Stimulated activated CD8-positive, alpha-beta memory T cell treated with anti-CD3 and anti-CD28 coated beads, Interleukin-7, amount 100 ng/mL, for 1 hour (primary cell): ENCODE measurements at places on chromosomes 7 and 10.

- no peak for DNase-seq
These were observed 166.0 kb upstream of the CDCA7L start for GRCh38 chr7:22111661-22112060.

- DNase-seq: no peak
These were observed 202.2 kb downstream of the ZEB1 start for GRCh38 chr10:31520986-31521831.

DNA sequence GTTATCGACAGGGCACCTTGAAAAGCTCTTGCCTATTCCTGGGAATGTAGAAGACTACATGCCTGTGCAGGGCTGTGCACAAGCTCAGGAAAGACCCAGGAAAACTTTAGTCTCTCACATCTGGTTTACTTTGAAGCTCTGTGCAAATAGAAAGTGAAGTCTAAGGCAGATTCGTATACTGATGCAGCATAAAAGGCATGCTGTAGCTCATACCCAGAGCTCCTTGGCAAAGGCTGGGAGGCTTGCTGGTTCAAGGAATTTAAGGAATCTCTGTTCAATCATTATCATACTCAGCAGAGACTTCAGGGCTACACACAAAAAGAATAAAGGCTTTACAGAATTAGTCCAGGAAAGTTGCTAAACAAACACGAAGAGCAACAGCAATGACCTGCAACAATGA is 192.0 kb downstream of the OTUD1 start:
- no peak for DNase-seq

DNA sequence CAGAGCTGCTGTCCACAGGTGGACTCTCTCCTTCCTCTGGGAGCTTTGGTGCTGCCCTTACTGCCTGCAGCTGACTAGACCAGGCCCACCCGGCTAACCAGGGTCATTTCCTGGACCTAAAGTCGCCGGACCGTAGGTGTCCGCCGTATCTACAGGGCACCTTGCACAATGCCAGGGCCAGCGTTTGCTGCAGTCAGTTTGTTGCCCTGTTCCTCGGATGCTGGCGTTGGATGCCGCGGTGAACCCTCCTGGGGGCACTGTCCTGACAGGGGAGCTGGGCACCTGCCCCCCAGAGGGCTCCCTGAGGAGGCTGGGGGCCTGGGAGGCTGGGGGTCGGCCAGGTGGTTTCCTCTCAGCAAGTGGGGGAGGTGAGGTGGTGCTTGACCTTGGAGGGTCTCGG is 96.6 kb downstream of the UNCX start:
- DNase-seq: no peak

DNA sequence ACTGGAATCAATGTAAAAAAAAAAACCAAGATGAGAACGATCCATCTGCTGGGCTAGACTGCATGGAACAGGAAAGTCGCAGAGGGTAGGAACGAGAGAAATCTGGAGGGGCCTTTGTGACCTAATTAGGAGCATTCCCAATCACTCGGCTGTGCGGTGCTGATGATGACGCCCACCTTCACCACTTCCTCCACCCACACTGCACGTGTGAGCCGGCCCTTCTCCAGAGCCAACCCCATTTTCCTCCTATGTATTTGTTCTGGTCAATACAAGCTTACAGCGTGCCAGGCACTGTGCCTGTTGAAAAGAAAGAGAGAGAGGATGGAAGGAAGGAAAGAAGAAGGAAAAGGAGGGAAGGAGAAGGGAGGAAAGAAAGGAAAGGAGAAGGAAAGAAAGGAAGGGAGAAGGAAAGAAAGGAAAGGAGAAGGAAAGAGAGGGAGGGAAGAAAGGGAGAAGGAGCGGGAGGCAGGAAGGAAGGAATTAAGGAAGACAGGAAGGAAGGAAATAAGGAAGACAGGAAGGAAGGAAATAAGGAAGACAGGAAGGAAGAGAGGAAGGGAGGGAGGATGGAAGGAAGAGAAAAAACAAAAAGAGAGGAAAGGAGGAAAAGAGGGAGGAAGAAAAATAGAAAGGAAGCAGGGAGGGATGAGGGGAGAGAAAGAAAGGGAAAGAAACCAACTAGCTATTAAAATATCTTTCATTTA is 35.5 kb upstream of the PTF1A start:
- DNase-seq: no peak

- DNase-seq: no peak
These were observed 54.8 kb downstream of the DYNC2I1 start for GRCh38 chr7:158911145-158911544.

- no peak for DNase-seq
These were observed 191.8 kb upstream of the CXCL12 start for GRCh38 chr10:44576702-44577191.

DNA sequence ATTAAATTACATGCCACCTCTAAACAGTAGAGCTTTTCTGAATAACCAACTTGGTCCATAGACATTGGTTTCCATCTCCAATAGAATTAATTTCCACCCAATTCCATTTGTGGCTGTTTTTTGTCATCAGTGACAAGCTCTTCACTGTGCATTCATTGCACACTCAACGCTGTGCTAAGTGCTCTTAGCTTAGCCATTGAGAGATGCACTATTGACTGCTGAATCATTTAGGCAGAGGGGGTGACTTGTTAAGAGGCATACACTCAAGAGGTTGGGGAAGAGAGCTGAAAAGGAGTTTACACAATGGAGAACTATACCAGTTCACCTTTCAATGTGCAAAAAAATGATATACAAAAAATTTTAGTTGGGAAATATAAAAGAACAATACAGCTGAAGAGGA is 31.9 kb upstream of the CBLL1 start:
- DNase-seq: no peak

DNA sequence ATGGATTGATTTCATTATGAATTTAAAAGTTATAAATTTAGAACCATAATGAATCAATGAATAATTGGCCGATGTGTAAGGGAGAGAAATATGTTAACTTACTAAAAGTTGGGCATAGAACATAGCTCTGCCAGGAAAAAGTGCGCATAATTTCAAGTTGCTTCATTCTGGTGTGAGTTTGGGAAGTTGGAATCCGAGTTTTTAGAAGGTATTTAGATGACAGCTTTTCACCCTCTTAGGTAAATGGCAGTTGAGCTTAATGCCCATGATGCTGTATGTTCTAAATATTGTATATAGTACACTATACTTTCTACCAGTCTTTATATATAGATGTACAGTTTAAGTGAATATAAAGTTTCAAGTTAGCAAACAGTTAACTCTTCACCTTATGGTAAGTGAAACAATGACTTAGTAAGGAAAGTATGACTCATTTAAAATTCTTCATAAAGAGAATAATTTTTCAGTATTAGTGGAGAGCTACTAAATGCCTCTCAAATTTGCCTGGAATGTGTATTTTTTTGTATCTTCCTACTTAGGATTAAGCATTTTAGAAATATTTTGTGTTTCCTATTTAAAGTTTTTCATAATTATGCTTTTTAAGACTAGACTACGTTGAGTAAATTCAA is 1.6 kb downstream of the C1GALT1 start:
- DNase-seq: no peak

- DNase-seq: no peak
These were observed 125.9 kb upstream of the PPIF start for GRCh38 chr10:79221110-79222051.

- DNase-seq: no peak
These were observed 66.4 kb downstream of the MYL10 start for GRCh38 chr7:101562531-101563197.

- DNase-seq: no peak
These were observed 228.6 kb downstream of the GLRX3 start for GRCh38 chr10:130364631-130365411.

DNA sequence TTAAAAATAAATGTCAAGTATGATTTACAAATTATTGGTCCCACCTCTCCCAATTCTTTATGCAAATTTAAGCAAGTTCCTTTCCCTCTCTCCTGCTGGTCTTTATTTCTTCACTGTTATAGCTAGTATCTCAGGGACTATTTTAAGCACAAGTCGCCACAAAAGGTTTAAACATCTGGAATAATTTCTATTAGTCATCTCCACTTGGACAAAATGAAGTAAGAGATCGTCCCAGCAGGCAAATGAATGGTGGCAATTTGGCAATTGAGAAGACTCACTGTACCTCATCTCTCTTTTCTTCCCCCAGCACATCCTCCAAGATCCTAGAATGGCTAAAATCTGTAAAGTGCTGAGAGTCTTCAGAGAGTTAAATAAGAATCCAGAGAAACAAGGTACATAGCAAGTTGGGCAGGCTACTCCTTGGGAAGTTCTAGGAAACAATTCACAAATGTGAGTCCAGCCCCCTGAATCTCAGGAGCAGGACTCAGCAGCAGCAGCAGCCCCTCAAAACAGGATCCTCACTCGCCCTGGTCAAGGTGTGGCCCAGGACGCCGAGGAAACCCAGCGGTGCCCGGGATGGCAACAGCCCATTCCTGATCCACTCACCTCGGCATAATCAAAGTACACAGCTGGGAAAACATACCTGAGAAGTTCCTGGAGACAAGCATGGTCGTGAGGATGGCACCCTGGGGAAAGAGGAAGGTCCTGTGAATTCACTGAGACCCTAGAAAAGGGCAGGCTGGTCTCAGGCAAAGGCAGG is 30.3 kb upstream of the NDST2 start:
- no peak for DNase-seq

DNA sequence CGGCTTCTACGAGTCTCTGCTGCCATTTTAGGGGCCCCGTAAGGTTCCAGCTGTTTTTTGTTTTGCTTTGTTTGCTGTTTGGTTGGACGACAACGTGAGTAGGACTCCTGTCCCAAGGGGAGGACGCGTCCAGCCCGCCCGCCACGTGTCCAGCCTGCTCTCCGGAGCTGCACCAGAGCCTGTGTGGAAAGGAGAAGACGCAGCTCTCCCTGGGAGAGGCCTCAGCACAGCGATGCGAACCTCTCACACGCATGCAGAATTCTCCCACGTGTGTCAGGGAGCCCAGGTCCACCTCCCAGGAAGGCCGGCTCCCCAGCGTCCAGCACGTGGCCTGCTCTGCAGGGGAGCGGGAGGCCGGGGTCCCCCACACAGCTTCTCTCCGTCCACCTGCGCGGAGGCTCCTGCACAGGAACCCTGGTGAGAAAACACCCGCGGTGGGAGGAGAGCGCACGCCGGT is 36.4 kb upstream of the DNAJB6 start:
- DNase-seq: no peak

GRCh38 chr7:79341902-79342301 is 111.6 kb downstream of the MAGI2 start:
- DNase-seq: no peak

DNA sequence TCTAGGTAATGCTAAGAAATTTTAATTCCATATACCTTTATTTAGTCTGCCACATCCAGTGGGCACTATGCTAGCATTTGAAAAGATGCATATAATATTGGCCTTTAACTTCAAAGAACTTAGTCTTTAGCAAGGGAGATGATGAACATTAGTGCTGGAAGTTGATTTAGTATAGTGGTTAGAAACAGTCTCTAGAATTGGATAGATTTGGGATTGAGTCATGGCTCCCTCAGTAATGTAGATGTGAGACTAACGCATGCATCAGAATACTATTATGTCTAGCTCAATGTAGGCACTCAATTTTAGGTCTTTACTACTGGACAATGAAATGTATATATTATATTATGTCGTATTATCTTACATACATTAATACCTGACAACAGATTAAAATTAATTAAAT is 5.8 kb downstream of the DKK1 start:
- no peak for DNase-seq

- no peak for DNase-seq
These were observed 446.3 kb upstream of the POT1 start for GRCh38 chr7:125375942-125376341.

DNA sequence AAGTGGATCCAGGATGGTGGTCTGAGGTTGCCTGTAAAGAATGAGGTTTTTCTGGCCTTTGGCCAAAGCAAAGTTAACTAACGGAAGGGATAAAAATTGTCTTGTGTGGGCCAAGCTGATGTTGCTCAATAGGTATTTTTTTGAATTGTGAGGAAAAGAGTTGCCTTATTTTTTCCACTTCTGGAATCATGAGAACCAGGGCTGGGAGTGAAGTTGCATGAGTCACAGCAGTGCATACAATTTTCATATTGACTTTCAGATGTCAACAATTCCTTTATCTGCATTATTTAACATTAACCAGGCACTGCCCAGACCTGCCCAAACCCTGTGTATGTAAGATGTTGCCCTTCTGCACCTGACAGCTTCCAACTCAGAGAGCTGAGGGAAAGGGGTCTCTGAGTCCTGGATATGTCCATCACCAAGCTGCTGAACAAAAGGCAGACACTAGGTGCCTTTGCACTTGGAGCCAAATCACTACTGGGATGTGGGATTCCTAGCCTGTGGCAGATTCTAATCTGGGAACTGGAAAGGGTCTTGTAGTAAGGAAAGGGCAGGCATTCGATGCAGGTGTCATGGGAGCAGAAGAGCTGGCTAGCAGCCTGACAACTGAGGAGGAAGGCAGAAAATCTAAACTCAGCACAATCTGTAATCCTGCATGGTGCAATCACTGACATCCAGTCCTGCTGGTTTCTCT is 52.3 kb upstream of the SLC35B4 start:
- no peak for DNase-seq

GRCh38 chr10:124740369-124741280 is 3.6 kb downstream of the FAM53B start:
- no peak for DNase-seq

DNA sequence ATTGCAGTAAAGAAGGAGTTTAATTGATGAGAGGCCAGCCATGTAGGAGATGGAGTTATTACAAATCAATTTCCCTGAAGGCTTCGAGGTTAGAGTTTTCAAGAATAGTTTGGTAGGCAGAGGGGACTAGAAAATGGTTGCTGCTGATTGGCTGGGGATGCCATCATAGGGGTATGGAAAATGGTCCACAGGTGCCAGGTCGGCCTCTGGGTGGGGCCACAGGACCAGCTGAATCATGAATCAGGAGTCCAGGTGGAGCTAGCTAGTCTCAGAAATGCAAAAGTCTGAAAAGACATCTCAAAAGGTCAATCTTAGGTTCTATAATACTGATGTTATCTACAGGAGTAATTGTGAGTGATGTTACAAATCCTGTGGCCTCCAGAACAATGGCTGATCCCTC is 714.0 kb upstream of the GHITM start:
- DNase-seq: no peak

DNA sequence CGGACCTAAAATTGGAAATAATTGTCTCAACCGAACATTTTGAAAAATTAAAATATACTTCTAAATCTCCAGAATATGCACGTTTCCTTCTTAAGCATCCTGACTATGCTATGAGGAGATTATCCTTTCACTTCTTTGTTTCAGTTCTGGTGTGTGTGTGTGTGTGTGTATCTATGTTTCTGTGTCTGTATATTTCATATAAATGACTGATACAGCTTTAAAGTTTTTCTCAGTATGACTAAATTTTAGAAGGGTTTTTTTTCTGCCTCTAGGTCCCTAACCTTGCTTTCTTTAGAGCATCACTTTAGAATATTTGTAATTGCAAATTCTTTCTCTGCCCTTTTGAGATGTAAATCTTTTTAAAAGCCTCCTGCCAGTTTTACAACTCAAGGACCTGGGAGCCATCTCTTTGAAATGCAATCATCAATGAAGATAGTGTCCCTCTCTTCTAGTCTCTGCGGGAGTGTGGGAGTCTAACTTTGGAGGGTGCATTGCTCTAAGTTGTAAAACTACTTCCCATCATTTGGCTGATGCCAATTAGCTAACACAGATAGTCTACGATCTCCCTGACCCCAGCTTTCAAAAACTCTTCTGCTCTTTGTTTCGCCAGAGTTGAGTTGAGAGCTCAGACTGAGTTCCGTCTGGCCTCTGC is 782.0 kb upstream of the ZWINT start:
- DNase-seq: no peak

- DNase-seq: no peak
These were observed 134.9 kb upstream of the SAMD8 start for GRCh38 chr10:74976565-74976964.

- DNase-seq: no peak
These were observed at the start of gene CTTNBP2 for GRCh38 chr7:117873310-117874190. CTTNBP2 (minus strand) TSS chr7:117873441; CDS start chr7:117873415, 26 bp downstream.
